A549 treated with CpdA at 1 μM for 4 hours (cell line): ENCODE measurements at places on chromosomes 2 and 18. TPM values are rescaled to one million over a fixed set of nuclear protein-coding genes. Genes with fewer than 3 reads are reported as not detected.

Gene CCDC68
- total RNA-seq: 2.4 to 4.5 TPM (median 3.6 TPM) in 5 replicates

Gene G6PC2
- total RNA-seq: not detected in 5 replicates

Gene EML6
- 1.0 to 2.4 TPM (median 1.2 TPM) in 5 replicates for total RNA-seq

Gene DSG1
- total RNA-seq: not detected in 5 replicates

Gene ZNF804A
- not detected in 5 replicates for total RNA-seq

Gene DNPEP
- 52.1 to 66.4 TPM (median 56.1 TPM) in 5 replicates for total RNA-seq

Gene PAX8
- total RNA-seq: 0.64 to 1.4 TPM (median 0.78 TPM) in 5 replicates
